ENCODE measurements at places on chromosomes 4 and X. TPM values are rescaled to one million over a fixed set of nuclear protein-coding genes. Genes with fewer than 3 reads are reported as not detected.

The ITGB1BP2 gene
- total RNA-seq: not detected

DNA sequence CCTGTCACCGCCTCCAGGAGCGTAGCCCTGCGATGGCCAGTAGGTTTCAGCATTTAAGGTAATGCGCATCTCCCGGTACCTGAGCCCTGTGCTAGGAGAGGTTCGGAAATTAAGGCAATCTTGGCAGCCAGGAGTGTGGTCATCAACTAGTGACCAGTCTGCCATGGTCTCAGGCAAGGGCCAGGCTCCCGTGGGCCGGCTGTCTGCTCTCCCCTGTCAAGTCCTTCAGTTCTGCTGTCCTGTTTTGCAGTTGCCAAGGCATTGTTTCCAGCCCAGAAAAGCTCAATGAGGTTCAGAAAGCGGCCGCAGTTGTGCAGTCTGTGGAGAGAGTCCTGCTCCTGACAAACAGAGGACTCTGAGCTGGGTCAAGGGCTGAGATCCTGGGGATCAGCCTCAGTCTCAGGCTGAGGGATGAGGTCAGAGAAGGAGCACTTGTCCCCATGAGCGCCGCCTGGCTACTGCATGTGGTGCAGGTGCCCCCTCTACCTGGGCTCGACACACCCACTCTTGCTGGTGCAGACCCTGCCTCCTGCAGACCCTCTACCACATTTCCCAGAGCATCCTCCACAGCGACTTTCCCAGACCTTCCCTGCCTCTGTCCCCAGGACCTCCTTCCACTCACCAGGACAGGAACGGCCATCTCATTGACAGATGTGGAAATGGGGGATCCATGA is 53.4 kb upstream of the PSAPL1 start:
- no peak overlapping the region for H3K27ac ChIP-seq
- no peak for DNase-seq
- H3K27me3 ChIP-seq: no peaks in the 10 kb centered on the region
- no peaks in the 10 kb centered on the region for H3K4me1 ChIP-seq
- H3K36me3 ChIP-seq: no peaks in the 10 kb centered on the region
- no peak overlapping the region for H3K4me3 ChIP-seq

GRCh38 chrX:17692709-17693346 is 44.5 kb upstream of the SCML1 start:
- H3K36me3 ChIP-seq: no peaks in the 10 kb centered on the region
- H3K4me1 ChIP-seq: peaks cover 8% of the 10 kb centered on the region
- no peak overlapping the region for H3K27ac ChIP-seq
- no peak overlapping the region for H3K4me3 ChIP-seq
- H3K27me3 ChIP-seq: no peaks in the 10 kb centered on the region

DNA sequence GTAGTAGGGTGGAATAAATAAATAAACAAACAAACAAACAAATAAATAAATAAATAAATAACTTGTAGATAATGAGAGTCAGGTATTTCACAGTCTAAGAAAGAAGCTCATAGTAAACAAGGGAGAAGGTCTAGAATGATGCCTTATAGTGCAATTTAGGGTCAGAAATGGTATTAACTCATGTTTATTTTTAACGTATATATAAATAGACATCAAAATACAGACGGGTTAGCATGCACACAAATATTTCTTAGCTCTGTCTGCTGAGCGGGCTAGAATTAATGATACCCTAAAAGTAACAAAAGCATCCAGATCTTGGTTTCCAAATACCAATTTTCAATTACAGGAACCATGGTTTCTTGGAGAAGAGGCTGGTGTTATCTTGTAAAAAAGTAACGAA is 16.6 kb downstream of the PFKFB1 start:
- no peak overlapping the region for H3K27ac ChIP-seq
- H3K4me3 ChIP-seq: no peak overlapping the region
- H3K36me3 ChIP-seq: no peaks in the 10 kb centered on the region

- no peaks in the 10 kb centered on the region for H3K36me3 ChIP-seq
- no peak for DNase-seq
- no peaks in the 10 kb centered on the region for H3K27me3 ChIP-seq
- H3K4me3 ChIP-seq: no peak overlapping the region
- no peaks in the 10 kb centered on the region for H3K4me1 ChIP-seq
These were observed 449.6 kb downstream of the GLUD2 start for GRCh38 chrX:121496966-121497365.

The F9 gene
- total RNA-seq: 15.0 TPM

DNA sequence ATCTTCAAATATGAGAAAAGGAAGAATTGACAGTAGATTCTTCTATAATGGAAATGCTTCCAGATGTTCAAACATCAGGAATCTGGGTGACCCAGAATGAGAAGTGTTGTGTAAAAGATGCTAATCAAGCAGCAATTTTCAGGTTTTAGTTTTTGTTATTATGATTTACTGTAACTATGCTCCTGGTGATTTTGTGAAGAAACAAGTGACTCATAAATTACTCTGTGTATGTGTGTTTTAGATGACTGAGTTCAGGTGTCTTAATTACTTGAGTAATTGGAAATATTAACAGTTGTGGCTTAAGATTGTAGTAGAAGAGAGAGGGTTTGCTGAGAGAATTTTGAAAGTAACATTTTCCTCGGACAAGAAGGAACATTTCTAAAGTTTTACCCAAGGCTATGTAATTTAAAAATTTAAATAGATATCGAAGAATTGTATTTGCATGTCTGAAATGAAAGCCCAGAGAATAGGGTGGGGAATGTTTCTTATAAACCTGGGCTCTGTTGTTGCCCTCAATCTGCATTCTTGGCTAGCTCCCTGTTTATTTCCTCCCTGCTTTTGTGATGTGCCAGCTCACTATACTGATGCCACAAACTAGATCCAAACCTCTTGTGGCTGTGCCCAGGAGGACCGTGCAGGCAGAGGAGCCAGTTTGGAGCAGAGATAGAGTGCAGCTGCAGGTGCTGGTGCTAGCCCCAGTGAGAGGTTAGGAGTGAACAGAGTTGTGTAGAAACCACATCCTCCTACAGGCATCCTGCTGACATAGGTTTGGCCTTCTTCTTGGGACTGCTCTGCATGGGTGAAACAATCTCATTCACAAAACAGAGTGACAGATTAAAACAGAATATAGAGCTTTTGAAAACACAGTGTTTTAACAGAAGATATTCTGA is 25.4 kb upstream of the TNIP3 start:
- no peaks in the 10 kb centered on the region for H3K36me3 ChIP-seq
- no peaks in the 10 kb centered on the region for H3K4me1 ChIP-seq
- no peaks in the 10 kb centered on the region for H3K27me3 ChIP-seq
- no peak overlapping the region for H3K4me3 ChIP-seq
- H3K27ac ChIP-seq: no peak overlapping the region

DNA sequence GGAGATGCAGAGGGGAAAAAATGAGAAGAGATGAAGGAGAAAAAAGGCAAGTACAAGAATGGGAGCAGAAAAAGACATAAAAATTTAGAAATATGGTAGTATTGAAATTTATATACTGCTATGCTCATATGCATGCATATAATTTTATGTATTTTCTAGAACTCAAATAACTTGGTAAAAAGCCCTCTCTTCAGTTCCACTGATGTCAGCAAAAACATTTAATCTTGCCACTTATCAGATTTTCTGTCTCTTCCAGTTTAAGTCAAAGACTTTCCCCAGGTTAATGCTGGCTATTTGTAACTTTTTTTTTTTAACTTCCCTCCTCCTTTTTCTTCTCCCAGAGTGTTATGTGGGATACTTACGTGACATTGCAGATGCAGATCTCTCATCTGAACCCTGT is 617.5 kb upstream of the CPEB2 start:
- no peak overlapping the region for H3K27ac ChIP-seq
- no peaks in the 10 kb centered on the region for H3K4me1 ChIP-seq
- no peak for DNase-seq
- no peaks in the 10 kb centered on the region for H3K27me3 ChIP-seq
- no peak overlapping the region for H3K4me3 ChIP-seq

DNA sequence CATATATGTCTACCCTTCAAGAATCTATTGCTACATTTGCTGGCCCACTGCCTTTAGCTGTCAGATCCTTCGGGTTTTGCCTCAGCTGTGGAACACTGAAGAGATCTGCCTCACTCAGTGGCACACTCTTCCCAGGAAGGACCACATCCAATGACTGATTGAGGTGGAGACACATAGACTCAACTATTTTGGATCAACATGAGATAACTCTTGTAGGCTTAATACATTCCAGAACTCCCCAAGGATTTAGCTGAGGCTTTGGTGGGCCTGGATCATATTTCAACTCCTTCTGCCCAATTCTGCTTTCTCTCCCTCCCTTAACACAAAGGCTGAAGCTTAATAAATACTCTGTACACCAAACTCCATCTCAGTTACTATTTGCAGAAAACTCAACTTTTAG is 100.5 kb downstream of the CORIN start:
- H3K27me3 ChIP-seq: no peaks in the 10 kb centered on the region
- H3K36me3 ChIP-seq: no peaks in the 10 kb centered on the region
- no peak overlapping the region for H3K4me3 ChIP-seq

DNA sequence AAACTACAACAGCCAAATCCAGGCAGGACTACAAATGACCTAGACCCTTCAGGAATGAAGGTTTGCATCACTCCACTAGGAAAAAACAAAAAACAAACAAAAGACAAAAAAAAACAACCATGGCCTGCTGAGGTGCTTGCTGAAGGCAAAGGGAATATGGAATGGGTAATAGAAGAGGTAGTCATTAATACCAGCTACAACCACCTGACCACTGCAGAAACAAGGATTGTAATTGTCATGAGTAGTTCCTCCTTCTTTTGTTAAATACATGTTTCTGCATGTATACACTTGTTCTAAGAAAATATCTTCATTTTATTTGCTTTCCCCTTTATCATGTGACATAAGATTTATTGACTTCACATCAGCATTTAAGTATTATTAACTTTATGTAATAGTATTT is 409.8 kb upstream of the GRID2 start:
- H3K27me3 ChIP-seq: no peaks in the 10 kb centered on the region
- DNase-seq: no peak
- H3K27ac ChIP-seq: no peak overlapping the region
- no peaks in the 10 kb centered on the region for H3K4me1 ChIP-seq

Data from ascending aorta (tissue), 2 donors.